ENCODE measurements at places on chromosomes 3 and 15.

DNA sequence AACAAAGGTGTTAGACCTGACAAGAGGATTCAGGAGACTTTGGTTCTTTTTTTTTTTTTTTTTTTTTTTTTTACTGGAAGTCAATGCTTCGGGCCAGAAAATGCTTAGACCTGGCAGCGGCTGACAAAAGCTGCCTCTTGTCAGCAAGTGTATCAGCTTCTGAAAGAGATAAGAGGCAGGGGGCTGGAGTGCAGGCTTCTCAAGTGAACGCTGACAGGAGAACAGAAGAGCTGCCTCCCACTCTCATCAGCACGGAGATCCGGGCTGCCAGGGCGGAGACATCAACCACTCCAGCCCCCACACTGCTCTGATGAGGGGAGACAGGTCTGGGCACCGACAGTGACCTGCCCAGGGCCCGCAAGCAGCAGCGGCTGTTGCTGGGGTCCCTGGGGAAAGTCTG, 9.4 kb upstream of the SCN5A start:
- no peak for DNase-seq

DNA sequence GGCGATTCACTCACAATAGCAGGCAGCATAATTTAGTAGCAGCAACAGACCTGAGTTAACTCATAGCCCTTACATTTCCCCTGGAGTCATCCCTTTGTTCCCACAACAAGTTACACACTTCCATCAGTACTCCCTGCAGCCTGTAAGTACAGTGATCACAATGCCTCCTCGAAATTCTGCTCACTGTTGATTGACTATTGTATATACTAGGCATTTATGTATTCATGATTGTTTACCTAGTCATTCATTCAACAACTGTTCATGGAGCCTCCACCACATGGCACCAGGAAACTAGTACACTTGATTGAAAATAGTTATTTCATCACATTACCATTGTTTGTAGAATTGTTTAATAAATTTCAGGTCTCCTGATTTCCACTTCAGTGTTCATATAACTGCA, 71.4 kb upstream of the P3H2 start:
- DNase-seq, result no peak

GRCh38 chr15:88865498-88866099, 29.7 kb downstream of the HAPLN3 start:
- no peak for DNase-seq

DNA sequence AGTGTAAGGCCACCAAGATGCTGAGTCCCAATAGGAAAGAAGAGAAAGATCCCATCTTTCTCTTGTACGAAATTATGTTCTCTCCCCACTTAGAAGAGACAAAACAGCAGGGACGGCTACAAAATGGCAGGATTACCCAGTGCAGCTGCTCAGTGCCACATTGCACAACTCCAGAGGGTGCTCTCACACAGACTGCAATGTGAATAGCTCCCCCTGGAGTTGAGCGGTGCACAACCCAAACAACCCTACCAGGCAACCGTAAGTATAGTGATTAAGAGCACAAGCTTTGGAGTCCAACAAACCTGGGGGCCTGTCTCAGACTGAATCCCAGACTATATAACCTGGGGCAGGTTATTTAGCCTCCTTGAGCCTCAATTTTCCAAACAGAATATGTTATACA, 3.1 kb upstream of the BHLHE40 start:
- no peak for DNase-seq

- no peak for DNase-seq
These were observed at the start of gene ABI3BP for GRCh38 chr3:100993309-100993708. ABI3BP (minus strand) TSS chr3:100993421; CDS start chr3:100993384, 37 bp downstream.

DNA sequence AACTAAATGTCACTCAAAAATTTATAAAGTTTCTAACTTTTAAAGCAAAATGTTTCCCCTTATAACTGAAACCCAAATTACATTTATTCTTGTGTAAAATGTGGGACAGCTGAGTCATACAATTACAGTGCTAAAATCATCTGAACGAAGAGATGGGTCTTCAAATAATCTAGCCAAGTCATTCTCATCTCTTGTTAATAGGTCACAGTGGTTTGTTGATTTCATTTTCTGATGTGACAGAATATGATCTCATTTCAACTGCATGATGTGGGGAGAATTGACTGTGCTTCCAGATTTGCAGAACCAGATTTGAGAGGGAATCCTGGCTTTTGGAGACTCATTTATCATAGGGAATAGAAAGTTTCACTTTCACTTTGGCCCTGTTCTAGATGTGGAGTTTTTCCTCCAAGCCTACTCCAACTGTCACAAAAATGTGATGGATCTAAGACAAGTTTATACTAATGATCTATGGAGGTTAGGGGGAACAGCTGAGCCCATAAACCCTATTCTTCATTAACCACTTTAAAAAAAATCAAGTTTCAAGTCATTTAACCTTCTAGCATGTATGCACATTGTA, 685.0 kb downstream of the PDCD6IP start:
- DNase-seq, result no peak

DNA sequence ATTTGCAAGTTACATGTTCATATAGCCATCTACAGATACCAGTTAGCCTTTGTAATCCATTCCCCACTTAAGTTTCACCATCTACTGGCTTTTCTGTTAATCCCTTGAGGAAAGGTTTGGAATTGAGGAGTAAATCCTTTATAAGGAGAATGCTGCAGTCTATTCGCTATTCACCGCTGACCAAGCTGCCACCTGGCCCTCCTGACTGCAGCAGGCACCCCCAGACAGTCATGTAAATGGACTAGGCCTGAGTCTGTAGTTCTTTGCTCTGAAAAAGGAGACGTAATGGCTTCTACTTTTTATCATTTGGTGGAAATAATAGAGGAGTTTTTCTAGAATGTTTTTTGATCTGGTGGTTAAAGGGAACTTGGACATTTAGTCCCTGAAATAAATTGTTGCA, 3.2 kb downstream of the HIGD2B start:
- DNase-seq, result no peak
